ENCODE measurements at places on chromosomes 12 and 14.
A peak's percentile ranks its signal among the peaks of the same experiment; 100 is the strongest.

- no peak for DNase-seq
These were observed 12.2 kb upstream of the SPTSSA start for GRCh38 chr14:34474187-34474679.

- no peak for DNase-seq
These were observed 7.3 kb downstream of the MSI1 start for GRCh38 chr12:120361506-120362208.

DNA sequence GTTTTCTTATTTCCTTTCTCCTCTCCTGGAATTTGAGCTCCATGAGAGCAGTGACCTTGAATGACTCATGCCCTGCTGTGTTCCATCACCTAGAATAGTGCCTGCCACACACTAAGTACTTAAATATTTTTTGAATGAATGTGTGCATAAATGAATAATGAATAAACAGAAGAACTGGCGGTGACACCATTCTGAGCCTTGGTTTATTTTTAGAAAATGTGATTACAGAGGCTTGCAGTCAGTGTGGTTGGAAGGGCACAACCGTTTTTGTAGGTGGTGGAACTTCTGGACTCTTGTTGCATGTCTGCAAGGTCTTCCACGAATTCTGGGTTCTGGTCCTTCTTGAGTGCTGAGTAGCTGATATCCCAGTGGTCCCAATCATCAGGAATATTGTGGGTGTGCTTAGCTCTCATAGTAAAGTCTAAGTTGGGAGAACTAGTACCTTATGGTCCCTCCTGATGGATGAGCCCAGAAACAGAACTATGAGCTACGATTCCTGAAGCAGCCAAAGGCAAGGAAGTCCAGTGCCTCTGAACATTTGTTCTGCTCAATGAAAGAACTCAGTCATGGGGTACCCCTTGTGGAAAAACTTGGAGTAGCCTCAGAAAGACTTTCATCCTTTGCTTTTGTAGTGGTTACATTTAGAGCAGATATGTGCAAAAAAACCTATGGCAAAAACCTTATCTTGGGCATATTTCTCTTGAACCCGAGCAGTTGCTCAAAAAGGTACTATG, 28.8 kb upstream of the BHLHE41 start:
- DNase-seq: no peak

GRCh38 chr12:40898505-40898904, 206.3 kb downstream of the CNTN1 start:
- DNase-seq: no peak

DNA sequence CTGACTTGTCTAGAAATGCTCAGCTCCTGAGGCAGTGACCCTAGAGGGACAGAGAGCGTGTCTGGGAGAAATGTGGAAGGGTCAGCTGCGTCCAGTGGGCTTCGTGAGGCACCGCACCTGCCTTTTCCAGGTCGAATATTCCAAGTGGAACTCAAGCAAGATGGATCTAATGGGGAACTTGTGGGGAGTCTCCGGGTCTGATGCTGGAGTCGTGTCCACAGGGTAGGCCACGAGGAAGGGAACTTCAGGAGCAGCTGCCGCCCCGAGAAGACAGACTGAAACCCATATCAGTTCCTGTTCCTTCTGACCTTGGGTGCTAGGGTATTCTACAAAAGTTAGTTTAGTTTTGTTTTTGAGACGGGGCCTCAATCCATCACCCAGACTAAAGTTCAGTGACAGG, 67.5 kb downstream of the TNFAIP2 start:
- DNase-seq: no peak

- no peak for DNase-seq
These were observed 49.7 kb downstream of the TSPAN11 start for GRCh38 chr12:30976206-30976605.

DNA sequence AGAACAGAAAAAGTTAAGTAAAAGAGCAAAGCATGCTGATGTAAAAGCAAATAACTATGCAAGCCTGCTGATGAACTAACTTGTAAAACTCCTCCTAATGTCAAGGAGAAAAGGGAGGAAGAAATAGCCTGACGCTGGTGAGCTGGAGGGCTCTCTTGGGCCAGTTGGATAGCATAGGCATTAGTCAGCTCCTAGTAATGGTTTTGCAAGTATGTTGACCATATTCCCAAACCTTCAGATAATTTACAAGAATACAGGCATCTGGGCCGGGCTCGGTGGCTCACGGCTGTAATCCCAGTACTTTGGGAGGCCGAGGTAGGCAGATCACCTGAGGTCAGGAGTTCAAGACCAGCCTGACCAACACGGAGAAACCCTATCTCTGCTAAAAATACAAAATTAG, 871.4 kb downstream of the C12orf50 start:
- DNase-seq: no peak

DNA sequence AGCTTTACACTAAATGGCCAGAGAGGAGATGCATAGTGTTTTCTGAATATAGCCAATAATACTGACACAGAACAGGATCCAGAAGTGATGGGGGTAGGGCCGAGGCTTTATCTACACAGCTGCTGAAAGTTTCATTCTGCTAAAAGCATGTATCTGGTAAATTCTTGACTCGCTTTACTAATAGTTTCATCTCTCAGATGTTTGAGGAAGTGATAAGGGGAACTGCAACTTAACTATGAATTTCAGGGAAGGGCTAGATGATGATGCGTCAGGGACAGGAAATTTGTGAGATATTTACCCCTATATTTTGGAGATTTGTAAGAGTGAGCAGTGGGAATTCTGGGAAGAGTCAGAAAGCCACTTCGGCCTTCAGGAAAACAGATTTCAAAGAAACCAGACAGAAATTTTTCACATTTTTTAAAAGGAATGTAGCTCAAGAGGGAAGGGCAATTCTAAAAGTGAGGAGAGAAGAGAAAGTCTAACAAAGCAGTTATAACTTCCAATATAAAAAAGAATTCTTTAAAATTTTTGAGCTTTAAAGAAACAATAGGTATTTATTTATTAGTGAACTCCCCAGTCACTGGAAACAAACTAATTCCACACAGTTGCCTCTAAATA, 243.1 kb downstream of the BCAT1 start:
- no peak for DNase-seq

GRCh38 chr12:122533856-122534255, 6.8 kb downstream of the KNTC1 start:
- no peak for DNase-seq

GRCh38 chr12:53938326-53939140, at the start of gene HOXC13:
Gene HOXC13, plus strand, starts transcription at chr12:53938831. Its CDS starts 76 bp downstream, at chr12:53938907.
- DNase-seq: no peak

DNA sequence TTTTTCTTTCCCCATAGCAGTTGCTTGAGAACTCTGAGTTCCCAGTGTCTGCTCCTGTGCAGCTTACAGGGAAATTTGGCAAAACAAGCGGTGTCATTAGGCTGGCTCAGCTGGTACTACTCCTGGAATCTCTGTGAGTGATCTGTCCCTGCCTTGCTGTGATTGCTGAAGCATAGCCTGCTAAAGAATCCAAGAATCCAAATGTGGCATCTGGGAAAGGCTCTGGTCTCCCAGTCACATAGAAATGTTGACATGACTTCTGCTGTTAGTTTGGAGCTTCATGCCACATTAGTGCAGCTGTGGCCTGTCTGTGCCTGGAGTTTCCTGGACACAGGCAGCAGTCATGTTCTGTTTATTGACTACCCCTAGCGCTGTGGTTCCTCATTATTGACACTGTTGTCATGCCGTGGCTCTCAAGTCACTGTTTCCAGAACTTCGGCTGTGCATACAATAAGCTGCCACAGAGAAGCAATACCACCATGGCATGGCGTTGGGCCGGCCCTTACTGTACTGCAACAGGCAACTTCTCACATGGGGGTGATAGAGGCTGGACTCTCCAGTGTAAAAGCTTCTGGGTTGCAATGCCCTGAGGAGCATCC, 166.8 kb downstream of the MYRFL start:
- no peak for DNase-seq

DNA sequence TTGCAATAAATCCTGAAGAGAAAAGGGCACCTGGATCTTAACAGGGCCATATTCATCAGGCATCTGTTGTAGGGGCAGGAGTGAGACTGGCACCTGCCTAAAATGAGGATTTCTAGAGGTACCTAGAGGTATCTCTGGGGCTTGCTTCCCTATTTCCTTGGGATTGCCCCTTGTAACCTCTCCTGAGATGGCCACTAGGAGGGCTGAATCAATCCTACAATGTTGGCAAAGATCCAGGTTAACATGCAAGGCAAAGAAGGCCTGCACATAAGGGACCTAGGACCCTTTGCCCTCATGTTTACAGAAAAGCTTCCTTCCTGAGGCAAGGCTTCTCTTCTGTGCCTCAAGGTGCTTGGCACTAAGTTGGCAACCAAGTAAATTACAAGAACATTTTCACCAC, 25.8 kb upstream of the CLEC4E start:
- no peak for DNase-seq

DNA sequence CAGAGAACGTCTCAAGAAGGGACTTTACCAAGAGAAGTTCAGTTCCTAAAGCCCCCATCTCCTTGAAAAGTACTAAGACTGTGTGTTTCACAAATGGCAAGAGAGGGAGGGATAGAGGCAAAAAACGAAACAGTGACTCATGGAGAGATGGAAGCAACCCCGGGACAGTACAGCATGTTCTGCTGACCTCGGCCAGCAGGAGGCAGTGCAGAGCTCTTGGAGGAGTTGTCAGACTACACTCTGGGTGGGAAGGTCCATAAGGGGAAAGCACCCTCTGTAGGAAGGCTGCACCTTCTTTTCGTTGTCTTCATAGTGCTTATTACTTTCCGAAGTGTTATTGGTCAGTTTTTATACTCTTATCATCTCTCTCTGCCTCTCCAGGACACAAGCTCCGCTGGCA, 525.2 kb upstream of the CCDC196 start:
- peak; percentile 40 for DNase-seq

- DNase-seq: no peak
These were observed 2.7 kb upstream of the BEST3 start for GRCh38 chr12:69701826-69702225.

DNA sequence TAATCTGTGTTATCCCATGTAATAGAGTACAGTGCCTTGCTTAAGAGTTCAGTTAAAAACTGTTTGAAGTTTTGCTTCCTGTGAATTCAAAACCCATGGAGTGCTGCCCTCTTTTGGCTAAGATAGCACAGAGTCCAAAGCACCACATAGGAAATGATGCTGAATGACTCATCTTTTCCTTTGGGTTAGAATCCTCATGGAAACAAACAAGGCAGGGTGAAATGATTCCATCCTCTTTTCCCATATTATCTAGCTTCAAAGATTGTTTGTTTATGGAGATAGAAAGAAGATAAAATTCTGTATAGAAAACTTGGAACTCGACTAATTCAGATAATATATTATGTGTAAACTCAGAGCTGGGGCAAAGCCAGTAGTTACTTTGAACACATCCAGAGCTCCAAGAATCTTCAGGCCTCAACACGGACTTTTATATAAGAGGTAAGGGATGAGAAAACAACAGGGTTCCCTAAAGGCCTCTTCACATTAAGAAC, 87.4 kb downstream of the OTOGL start:
- DNase-seq: no peak

- DNase-seq: no peak
These were observed 26.8 kb downstream of the RFLNA start for GRCh38 chr12:124321556-124322270.
